CD4-positive, alpha-beta T cell treated with Interleukin-1 beta for 1 hour (primary cell): ENCODE measurements at places on chromosomes 2 and 18.
A peak's percentile ranks its signal among the peaks of the same experiment; 100 is the strongest.

GRCh38 chr2:35168351-35168750 lies 1187.2 kb upstream of the CRIM1 start:
- no peak for DNase-seq

GRCh38 chr2:70190418-70191243 lies at the start of gene C2orf42:
TSS of gene C2orf42 (minus strand) at chr2:70191019. CDS start at chr2:70181985, 9,034 bp downstream.
- DNase-seq = peak; percentile 97

DNA sequence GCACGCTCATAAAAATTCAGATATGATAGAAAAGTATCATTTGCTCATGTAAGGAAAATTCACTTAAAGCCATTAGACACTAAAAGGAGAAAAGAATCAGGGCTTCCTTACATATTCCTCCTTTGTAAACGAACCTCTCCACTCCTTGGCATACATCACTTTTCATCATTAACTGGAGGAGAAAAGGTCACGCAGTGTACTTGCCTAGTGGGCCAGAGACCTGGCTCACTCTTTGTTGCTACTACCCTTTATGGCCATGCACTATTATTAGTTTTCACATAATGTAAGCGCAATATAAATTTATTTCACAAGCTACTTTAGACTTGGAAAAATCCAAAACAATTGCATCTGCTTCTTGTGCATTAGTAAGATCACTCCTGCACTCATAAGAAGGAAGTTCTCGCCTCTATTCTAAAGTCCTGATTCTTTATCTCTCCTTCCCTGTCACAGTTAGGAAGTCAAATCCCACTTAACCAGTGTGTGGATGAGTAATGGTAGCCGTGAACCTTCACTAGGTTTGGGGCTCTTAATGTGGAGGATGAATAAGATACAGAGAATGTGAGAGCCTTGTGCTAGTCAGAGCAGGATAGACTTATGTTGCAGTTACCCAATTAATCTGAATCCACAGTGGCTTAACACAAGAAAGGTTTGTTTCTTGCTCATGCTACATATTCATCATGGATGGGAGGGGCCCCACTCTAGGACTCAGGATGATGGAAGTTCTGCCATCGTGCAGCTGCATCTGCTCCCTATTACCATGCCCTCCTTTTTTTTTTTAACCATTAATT lies 115.0 kb upstream of the GLS start:
- no peak for DNase-seq

DNA sequence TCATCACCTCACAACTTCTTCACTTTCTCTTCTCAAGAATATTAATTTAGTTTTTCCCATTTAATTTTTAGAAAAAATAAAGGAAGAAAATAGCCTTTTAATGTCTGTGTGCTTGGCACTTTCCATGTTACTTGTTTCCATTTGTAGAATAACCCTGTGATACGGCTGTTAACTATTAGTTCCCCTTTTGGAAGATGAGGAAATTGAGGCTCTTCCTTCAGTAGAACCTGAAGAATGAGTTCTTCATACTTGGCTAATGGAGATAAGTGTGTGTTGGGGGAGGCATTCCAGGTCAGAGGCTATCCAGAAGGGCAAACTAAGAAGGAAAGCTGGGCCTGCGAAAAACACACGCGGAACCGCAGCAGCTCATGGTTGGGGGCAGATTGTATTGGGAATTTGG lies 38.3 kb downstream of the ZNF532 start:
- DNase-seq = no peak
